Stimulated activated CD4-positive, alpha-beta T cell treated with anti-CD3 and anti-CD28 coated beads, Interleukin-1b, Interleukin-23, amount 100 ng/mL, for 1 hour (primary cell): ENCODE measurements at places on chromosomes 5 and 9.

- no peak for DNase-seq
Observed at GRCh38 chr5:95390812-95391492, at the start of gene FAM81B. TSS of gene FAM81B (plus strand) at chr5:95391366. CDS start at chr5:95391390, 24 bp downstream.

- DNase-seq, result no peak
Observed at GRCh38 chr5:52985306-52985705, 3.8 kb upstream of the ITGA2 start.

GRCh38 chr5:133401731-133402347 is 210.5 kb downstream of the FSTL4 start:
- DNase-seq, result no peak

- no peak for DNase-seq
Observed at GRCh38 chr9:131539223-131539923, 6.0 kb upstream of the PRRT1B start.

GRCh38 chr5:8843771-8844170 is 702.1 kb downstream of the SEMA5A start:
- no peak for DNase-seq

- no peak for DNase-seq
Observed at GRCh38 chr5:73131711-73132425, 11.5 kb downstream of the TMEM171 start.

DNA sequence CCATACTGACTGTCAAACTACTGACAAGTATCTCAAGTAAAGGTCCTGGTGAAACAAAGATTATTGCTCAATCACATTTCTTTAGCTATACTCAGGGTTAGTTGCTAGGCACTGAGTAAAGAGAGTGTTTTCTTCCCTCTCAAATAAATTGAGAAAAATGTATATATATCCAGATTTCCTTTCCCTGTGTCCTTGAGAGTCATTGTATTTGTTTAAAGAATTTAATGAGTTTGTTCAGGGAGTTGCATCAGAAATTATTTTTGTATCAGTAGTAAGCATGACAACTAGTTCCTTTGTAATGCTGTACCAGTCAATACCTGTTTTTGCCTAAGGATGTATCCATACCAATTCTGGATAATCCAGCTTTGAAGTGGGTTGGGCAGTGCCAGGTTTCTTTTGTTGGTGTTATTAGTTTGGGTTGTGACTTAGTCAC is 3.2 kb upstream of the ANKHD1 start:
- DNase-seq, result no peak

GRCh38 chr9:105066275-105066865 is 138.4 kb upstream of the ABCA1 start:
- DNase-seq, result no peak

DNA sequence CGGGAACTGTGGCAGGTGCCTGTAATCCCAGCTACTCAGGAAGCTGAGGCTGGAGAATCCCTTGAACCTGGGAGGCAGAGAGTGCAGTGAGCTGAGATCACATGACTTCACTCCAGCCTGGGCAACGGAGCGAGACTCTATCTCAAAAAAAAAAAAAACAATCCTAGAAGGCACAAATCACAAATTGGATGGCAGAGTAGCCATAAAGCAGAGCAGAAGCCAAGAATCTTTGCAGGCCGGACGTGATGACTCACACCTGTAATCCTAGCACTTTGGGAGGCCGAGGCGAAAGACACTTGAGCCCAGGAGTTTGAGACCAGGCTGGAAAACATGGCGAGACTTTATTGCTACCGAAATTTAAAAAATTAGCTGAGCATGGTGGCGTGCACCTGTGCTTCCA is 9.2 kb upstream of the FUBP3 start:
- DNase-seq, result no peak

DNA sequence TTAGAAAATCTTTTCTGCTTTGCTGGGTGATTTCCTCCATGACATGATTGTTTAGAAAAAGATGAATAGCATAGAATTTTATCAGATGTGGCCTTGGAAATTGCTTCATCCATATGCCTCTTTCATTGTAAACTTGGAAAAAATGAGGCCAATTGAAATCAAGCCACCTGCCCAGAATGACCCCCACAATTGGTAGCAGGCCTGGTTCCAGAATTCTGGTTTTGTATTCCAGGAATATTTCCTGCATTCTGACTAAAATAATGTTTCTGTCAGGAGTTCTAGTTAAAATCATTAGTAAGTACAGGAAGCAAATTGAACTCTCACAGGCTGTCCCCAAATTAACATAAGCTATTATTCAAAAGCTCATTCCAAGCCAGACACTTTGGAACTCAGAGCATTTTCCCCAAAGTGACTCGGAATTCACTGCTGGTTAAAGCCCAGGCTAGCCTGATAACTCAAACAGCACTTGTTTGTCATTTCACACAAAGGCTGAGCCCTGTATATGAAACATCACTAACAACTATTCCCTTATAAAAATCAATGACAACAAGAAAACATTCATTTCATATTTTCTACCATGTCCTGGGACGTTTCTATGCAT is 75.1 kb upstream of the ADCY2 start:
- DNase-seq, result no peak

DNA sequence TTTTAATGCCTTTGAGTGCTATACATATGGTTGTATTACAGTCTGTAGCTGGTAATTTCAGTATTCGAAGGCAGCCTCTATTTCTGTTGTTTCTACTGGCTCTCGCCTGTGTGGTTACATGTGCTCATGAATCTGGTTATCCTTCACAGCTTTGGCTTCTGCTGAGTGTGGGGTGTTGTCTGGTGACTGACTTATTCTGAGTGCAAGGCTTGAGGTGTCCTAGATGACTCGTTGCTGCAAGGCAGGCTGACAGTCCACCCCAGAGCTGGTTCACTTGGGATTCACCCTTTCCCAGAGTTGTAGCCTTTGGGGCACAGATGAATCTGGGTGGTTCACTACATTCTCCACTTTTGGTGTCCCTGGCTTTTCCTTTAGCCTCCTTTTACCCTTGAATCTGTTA is 41.4 kb downstream of the PDE8B start:
- DNase-seq, result no peak

- DNase-seq, result no peak
Observed at GRCh38 chr9:120911295-120911837, 15.2 kb downstream of the TRAF1 start.

DNA sequence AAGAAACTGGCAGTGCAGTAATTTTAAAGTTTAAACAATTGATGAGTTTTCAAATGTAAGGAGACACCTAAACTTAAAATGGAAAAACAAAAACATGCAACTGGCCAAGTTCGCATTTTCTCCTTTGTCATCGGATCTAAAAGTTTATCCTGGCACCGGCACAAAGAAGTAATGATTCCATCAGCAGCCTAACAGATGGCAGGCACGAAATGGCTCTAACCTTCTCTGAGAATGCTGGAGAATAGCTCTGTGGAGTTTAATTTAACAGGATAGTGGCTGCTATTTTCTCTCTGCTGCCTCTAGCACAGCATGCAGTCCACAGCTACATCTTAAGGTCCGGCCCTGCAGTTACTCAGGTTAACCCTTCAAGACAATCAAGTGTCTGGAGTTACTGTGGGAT is 82.2 kb downstream of the PRELID2 start:
- no peak for DNase-seq

- DNase-seq, result no peak
Observed at GRCh38 chr9:125612616-125613015, 94.4 kb downstream of the MAPKAP1 start.

GRCh38 chr9:101428909-101429308 is 6.7 kb downstream of the ALDOB start:
- no peak for DNase-seq

DNA sequence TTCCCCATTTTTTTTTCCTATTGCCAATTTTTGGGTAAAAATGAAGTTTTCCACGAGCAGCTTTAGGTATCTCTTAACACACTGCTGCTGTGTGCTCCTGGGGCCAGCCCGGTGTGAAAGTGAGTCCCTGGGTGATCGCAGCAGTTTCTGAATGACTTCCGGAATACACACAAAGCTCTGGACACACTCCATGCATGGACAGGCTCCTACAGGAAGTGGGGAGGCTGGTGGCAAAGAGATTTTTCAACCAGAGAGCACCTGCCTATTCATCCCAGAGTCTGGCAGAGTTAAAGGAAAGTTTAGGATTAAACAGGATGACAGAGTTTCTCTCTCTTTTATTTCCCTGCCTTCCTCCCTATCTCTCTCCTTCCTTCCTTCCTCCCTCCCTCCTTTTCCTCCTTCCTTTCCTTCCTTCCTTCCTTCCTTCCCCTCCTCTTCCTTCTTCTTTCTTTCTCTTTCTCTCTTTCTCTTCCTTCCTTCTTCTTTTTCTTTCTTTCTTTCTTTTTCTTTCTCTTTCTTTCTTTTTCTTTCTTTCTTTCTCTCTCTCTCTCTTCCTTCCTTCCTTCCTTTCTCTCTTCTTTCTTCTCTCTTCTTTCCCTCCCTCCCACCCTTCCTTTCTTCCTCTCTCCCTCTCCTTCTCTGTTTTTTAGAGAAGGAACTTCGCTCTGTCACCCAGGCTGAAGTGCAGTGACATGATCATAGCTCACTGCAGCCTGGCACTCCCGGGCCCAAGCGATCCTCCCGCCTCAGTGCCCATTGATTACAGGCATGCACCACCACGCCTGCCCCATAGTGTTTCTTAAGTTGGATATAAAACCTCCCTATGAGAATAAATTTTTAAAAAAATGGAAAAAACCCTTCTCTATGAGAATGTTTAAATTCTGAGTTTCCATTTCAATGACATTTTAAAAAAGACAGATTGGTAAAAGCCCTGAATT is 38.7 kb upstream of the UBTD2 start:
- no peak for DNase-seq

GRCh38 chr9:68548241-68548640 is 7.6 kb upstream of the TMEM252 start:
- no peak for DNase-seq

DNA sequence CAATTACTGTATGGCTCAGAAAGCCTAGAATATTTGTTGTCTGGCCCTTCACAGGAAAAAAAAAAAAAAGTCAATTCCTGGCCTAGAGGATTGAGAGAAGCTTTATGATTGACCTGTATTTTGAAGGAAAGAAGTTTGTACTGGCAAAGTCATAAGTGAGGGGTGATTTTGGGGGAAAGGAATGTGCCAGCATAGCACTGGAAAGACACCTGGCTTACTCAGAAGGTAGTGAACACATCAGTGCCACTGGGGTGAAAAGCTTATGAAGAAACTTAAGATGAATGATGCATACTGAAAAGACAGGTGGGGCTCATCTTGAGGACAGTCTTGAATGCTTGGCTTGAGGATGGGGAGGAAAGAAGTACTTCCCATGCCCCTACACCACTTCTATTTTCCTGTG is 127.9 kb upstream of the RASA1 start:
- DNase-seq, result no peak

DNA sequence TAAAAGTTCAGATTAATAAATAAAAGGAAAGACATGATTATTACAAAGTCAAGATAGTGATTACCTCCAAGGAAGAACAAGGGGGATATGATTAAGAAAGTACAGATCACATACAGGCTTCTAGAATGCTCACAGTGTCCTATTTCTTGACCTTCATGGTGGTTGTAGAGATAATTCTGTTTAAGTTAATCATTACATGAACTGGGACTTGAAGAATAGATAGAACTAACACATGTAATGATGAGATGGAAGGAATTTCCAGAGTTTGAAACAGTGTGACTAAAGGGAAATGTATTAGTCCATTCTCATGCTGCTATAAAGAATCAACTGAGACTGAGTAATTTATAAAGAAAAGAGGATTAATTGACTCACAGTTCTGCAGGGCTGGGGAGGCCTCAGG is 72.7 kb downstream of the LURAP1L start:
- no peak for DNase-seq

GRCh38 chr5:124057724-124058231 is 545.8 kb downstream of the CSNK1G3 start:
- no peak for DNase-seq

- no peak for DNase-seq
Observed at GRCh38 chr5:68074633-68075032, 140.9 kb upstream of the PIK3R1 start.

DNA sequence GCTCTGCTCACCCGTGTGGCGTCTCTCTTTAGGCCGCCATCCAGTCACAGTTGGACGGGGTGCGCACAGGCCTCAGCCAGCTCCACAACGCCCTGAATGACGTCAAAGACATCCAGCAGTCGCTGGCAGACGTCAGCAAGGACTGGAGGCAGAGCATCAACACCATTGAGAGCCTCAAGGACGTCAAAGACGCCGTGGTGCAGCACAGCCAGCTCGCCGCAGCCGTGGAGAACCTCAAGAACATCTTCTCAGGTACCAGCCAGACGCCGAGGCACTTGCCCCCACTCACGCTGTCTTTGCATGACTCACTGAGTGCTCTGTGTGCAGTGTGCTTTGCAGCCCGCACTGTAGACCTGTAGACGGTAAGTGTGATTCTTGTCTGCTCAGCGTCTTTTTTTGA is 4.5 kb downstream of the EXOC3 start:
- no peak for DNase-seq

DNA sequence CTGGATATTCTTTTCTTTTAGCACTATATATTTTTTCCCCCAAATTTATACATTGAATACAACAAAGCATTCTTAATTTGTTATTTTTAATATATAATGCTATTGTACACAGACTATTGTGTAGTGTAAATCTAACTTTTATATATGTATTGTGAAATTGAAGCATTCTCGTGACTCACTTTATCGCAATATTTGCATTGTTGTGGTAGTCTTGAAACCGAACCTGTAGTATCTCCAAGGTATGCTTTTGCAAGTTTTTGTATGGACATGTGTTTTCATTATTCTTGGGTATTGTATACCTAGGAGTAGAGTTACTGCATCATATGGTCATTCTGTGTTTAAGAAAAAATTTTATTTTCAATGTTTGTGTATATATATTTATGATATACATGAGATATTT is 49.6 kb downstream of the NSD1 start:
- no peak for DNase-seq

DNA sequence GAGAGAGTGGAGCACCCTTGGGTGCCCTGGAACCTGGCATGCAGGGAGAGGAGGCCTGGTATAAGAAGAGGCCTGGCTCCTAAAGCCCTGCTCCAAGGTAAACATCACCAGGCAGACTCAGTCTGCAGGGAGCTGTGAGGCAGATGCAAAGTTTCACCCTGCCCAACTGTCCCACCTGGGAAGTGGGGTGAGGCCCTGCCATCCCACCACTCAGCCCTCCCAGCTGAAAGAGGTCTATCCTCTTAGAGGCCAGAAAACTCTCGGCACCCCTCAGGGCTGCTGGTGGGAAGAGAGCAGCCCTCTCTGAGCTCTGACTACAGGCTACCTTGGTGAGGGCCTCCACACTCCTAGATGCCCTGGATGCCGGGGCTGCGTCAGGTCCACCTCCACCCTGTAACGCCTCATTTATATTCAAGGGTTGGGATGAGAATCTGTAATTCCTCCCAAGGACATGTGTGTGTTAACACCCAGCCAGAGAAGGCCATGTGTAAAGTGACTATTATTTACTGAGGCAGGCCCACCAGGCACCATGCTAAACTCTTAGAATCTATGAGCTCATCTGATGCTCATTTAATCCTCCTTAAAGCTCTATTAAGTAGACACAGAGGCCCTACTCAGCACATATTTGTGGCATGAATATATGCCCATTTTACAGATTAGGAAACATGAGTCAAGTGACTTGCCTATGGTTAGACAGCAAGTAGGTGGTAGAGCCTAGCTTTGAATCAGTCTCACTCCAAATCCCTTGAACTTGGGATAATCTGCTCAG is 205.9 kb downstream of the FSTL4 start:
- DNase-seq, result no peak

DNA sequence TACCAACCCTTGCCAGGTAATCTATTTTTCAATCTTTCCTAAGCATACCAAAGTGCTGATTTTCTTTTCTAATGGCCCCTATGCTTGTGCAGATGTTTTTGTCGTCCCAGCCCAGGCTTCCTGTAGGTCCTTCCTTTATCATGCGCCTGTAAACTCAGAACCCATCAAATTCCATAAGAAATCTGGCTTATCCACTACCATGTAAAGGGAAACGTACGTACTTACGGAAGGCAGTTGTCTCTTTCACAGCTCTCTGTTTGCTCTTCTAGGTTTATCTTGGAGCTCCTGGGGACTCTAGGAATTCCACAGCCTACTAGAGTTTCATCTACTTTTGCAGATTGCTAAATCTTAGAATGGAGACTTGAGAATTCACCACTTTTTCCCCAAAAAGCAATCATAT is 9.0 kb downstream of the BRINP1 start:
- DNase-seq, result no peak
